ENCODE measurements at places on chromosomes 3 and 15. TPM values are rescaled to one million over a fixed set of nuclear protein-coding genes. Genes with fewer than 3 reads are reported as not detected.

GRCh38 chr15:84761607-84762131 lies 13.3 kb downstream of the ZNF592 start:
- no peak overlapping the region for H3K27ac ChIP-seq
- H3K27me3 ChIP-seq: no peaks in the 10 kb centered on the region
- H3K36me3 ChIP-seq: peaks cover 3% of the 10 kb centered on the region
- H3K4me3 ChIP-seq: no peak overlapping the region
- peaks cover 6% of the 10 kb centered on the region for H3K4me1 ChIP-seq
- no peak for DNase-seq

DNA sequence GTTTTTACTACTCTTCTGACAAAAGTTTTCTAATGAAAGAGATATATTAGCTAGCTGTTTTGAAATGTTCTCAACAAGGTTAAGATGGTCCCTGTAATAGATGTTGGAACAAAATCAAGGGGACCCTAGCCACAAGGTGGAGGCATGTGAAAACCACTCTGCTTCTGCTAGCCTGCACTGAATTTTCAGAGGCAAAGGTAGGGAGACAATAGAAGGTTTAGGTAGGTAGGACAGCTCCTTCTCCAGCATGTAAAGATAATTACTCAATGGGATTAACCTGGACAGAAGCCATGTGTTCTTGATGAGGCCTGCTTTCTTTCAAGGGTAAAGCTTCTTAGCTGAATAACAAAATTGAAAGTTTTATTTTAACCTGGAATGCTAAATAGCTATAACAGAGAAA lies 333.5 kb downstream of the LSAMP start:
- no peaks in the 10 kb centered on the region for H3K4me1 ChIP-seq
- no peak overlapping the region for H3K4me3 ChIP-seq
- DNase-seq: no peak
- H3K36me3 ChIP-seq: no peaks in the 10 kb centered on the region
- H3K27ac ChIP-seq: no peak overlapping the region

CACNA2D3 gene
- not detected for total RNA-seq

ZDHHC23 gene
- 5.8 TPM for total RNA-seq

ISY1 gene
- 47.2 TPM for total RNA-seq

DNA sequence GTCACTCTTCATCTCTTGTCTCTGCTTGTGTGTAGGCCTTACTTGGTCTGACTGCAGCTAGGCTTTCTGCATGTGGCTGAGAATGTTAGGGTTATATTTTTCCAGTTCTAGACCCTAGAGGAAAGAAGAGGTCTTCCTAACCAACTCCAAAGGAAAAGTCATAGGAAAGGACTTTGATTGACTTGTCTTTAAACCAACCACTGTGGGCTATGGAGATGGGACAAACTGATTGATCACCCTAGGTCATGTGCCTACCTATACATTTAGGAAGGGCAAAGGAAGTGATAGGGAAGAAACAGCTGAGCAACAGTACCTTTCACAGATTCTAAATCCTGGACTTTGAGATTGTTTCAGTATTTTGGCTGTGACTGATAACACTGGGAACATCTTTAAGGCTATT lies 16.5 kb upstream of the TBC1D23 start:
- no peak for DNase-seq
- H3K27ac ChIP-seq: no peak overlapping the region
- no peaks in the 10 kb centered on the region for H3K4me1 ChIP-seq
- no peak overlapping the region for H3K4me3 ChIP-seq
- no peaks in the 10 kb centered on the region for H3K27me3 ChIP-seq
- H3K36me3 ChIP-seq: no peaks in the 10 kb centered on the region

DNA sequence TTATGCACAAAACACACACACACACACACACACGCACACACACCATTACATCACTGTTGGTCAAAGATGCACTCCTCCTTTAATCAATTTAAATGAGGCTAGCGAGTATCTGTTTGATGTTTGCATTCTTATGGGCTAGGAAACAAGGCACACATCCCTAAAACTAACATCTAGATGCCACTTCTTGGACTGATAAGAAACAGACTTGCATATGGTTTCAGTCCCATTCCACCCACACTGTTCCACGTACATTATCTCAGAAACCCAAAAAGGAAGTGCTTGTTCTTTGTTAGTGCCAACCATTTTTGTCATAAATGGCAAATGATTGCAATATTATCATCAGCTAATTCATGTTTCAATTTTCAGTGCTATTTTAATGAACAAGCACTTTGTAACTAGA lies 69.5 kb downstream of the CCR1 start:
- no peak overlapping the region for H3K4me3 ChIP-seq
- no peaks in the 10 kb centered on the region for H3K27me3 ChIP-seq
- DNase-seq: no peak
- no peak overlapping the region for H3K27ac ChIP-seq
- H3K36me3 ChIP-seq: peaks cover 11% of the 10 kb centered on the region

- peak overlapping the region; percentile 54 for H3K27ac ChIP-seq
- peak overlapping the region; percentile 43 for H3K4me3 ChIP-seq
- DNase-seq: no peak
- H3K36me3 ChIP-seq: no peaks in the 10 kb centered on the region
- H3K27me3 ChIP-seq: peaks cover 1% of the 10 kb centered on the region
These were observed 80.8 kb downstream of the SMAD3 start for GRCh38 chr15:67146234-67146633.

GRCh38 chr3:180987344-180987743 lies 2.2 kb downstream of the DNAJC19 start:
- H3K4me1 ChIP-seq: peaks cover 7% of the 10 kb centered on the region
- no peaks in the 10 kb centered on the region for H3K36me3 ChIP-seq
- no peaks in the 10 kb centered on the region for H3K27me3 ChIP-seq
- H3K4me3 ChIP-seq: peak overlapping the region; percentile 99
- peak overlapping the region; percentile 82 for H3K27ac ChIP-seq

DNA sequence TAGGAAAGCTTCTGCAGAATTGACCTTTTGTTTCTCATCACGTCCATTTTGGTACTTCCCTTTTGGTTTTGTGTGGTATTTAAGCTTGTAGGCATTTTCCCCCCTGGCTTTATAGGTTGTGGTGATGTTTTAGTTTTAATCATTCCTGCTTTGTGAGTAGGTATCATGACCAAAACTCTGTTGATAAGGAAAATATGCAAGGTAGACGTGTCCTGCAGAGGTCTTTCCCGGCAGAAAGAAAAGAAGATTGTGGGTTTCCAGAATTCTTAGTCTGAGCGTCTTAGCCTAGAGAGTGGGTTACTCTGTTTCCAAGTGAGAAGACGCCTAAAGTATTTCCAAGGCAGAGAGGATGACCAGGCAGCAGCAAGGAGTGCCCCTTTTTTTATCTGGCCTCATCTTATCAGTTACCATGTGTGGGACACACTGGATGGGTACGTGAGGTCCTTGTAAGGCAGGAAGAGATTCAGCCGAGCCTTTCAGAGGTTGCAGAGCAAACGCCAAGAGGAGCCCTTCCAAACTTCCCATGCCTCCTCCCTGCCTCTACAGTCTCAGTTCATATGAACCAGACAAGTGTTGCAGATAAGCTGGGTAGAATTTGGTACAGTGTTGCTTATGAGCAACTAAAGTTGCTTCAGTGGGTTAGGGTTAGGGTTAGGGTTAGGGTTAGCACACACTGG lies 58.8 kb downstream of the ARNT2 start:
- H3K36me3 ChIP-seq: no peaks in the 10 kb centered on the region
- no peak overlapping the region for H3K4me3 ChIP-seq
- no peak for DNase-seq
- no peaks in the 10 kb centered on the region for H3K4me1 ChIP-seq

- no peak for DNase-seq
- H3K27me3 ChIP-seq: peaks cover under 1% of the 10 kb centered on the region
- H3K27ac ChIP-seq: no peak overlapping the region
These were observed 49.9 kb downstream of the CASR start for GRCh38 chr3:122233101-122233952.

ERICH6 gene
- not detected for total RNA-seq

C3orf85 gene
- not detected for total RNA-seq

- no peak for DNase-seq
- H3K36me3 ChIP-seq: no peaks in the 10 kb centered on the region
- no peaks in the 10 kb centered on the region for H3K4me1 ChIP-seq
- H3K27ac ChIP-seq: no peak overlapping the region
- H3K27me3 ChIP-seq: no peaks in the 10 kb centered on the region
These were observed 118.4 kb upstream of the GPR149 start for GRCh38 chr3:154548341-154548740.

DNA sequence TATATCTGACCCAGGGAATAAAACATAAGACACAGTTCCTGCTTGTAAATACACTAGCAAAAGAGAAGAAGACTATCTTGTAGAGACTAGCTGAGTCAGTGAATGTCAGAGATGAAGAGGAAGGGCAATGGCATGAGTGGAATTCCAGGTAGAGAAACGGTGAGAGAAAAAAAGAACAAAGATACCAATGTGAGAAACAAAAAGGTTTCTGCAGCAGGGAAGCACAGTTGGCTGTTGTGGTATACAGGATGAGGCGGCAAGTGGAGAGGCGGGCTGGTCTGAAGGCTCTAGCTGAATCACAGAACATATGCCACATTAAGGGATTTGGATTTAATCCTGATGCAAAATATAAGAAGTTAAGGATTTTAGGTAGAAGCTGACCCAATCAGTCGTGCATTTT lies 17.1 kb upstream of the TASOR start:
- no peak overlapping the region for H3K4me3 ChIP-seq
- DNase-seq: no peak
- peak overlapping the region; percentile 20 for H3K27ac ChIP-seq
- H3K36me3 ChIP-seq: no peaks in the 10 kb centered on the region
- H3K27me3 ChIP-seq: no peaks in the 10 kb centered on the region
- H3K4me1 ChIP-seq: peaks cover 23% of the 10 kb centered on the region

- no peaks in the 10 kb centered on the region for H3K4me1 ChIP-seq
- no peaks in the 10 kb centered on the region for H3K27me3 ChIP-seq
- H3K36me3 ChIP-seq: no peaks in the 10 kb centered on the region
- no peak overlapping the region for H3K4me3 ChIP-seq
- DNase-seq: no peak
These were observed 99.2 kb upstream of the NUDT16 start for GRCh38 chr3:131282379-131282778.

RAD51 gene
- 1.1 TPM for total RNA-seq

- no peaks in the 10 kb centered on the region for H3K4me1 ChIP-seq
- no peaks in the 10 kb centered on the region for H3K27me3 ChIP-seq
These were observed 161.3 kb downstream of the OCA2 start for GRCh38 chr15:27937851-27938250.

CYP8B1 gene
- total RNA-seq: not detected

GRCh38 chr15:22228101-22228762 lies 147.9 kb downstream of the OR4M2 start:
- no peaks in the 10 kb centered on the region for H3K36me3 ChIP-seq
- H3K27ac ChIP-seq: no peak overlapping the region
- peaks cover 29% of the 10 kb centered on the region for H3K27me3 ChIP-seq
- peaks cover 10% of the 10 kb centered on the region for H3K4me1 ChIP-seq

- H3K27ac ChIP-seq: no peak overlapping the region
- H3K4me3 ChIP-seq: no peak overlapping the region
- no peaks in the 10 kb centered on the region for H3K27me3 ChIP-seq
- no peak for DNase-seq
- H3K36me3 ChIP-seq: peaks cover 11% of the 10 kb centered on the region
- H3K4me1 ChIP-seq: no peaks in the 10 kb centered on the region
These were observed 84.7 kb upstream of the PTX3 start for GRCh38 chr3:157351981-157352380.

- H3K27ac ChIP-seq: no peak overlapping the region
- peaks cover 69% of the 10 kb centered on the region for H3K27me3 ChIP-seq
- H3K4me1 ChIP-seq: peaks cover 21% of the 10 kb centered on the region
- DNase-seq: no peak
- no peak overlapping the region for H3K4me3 ChIP-seq
These were observed 6.8 kb downstream of the SKOR1 start for GRCh38 chr15:67832031-67832551.

DNA sequence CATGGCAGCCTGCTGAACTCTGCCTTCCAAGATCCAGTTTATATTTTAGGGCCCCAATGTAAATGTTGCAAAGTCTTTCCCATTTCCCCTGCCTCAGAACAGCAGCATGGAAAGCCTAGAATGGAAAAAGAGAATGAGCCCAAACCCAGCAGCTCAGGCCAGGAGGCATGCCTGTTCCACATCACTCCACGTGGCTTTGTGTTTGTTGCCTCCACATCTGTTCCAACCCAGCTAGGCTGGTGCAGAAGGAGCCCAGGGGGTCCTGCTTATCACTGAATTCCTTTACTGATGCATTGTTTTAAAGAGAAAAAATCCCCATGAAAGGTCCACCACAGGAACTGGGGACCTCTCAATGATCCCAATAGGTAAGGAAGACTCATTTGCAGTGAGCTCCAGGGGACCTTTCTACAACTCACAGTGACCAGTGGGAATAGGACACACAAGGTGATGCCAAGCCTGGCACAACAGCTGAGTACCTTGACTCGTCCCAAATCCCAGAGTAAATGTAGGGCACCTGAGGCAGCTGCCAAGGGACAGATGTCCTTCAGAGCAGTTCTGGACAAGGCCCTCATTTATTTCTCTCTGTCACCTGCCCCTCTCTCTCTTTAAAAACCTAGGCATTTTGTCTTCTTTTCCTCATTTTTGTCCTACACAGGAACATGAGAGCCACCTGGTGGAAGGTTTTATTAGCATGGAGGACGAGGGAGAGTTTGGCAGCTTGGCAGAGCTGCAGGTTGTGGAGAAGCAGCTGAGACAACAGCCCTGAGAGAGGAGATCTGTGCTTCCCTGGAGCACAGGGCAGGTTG lies 41.7 kb upstream of the ADAMTS17 start:
- no peaks in the 10 kb centered on the region for H3K36me3 ChIP-seq
- no peaks in the 10 kb centered on the region for H3K4me1 ChIP-seq
- H3K27ac ChIP-seq: no peak overlapping the region
- H3K27me3 ChIP-seq: peaks cover 17% of the 10 kb centered on the region
- DNase-seq: peak; percentile 19
- H3K4me3 ChIP-seq: no peak overlapping the region

GRCh38 chr3:50607271-50608091 lies 4.1 kb downstream of the CISH start:
- no peaks in the 10 kb centered on the region for H3K27me3 ChIP-seq
- H3K27ac ChIP-seq: peak overlapping the region; percentile 94
- DNase-seq: no peak
- H3K4me3 ChIP-seq: peak overlapping the region; percentile 94
- H3K4me1 ChIP-seq: peaks cover 57% of the 10 kb centered on the region

DNA sequence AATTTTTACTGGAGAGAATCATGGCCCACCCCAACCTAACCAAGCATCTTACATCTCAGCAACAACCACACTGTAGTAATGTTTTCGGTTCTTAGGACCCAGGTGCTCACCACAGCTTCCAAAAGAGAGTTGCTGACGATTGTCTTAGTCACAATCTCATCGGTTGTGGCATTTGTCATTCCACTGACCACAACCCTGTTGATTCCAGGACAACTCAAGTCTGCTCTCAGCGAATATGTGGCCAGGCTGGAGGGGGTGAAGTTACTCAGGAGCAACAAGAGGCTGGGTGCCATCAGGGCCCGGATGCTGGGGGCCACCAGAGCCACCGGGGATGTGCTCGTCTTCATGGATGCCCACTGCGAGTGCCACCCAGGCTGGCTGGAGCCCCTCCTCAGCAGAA lies 25.9 kb downstream of the GALNT15 start:
- peaks cover 6% of the 10 kb centered on the region for H3K27me3 ChIP-seq
- H3K36me3 ChIP-seq: no peaks in the 10 kb centered on the region
- no peak overlapping the region for H3K27ac ChIP-seq
- H3K4me3 ChIP-seq: no peak overlapping the region
- no peak for DNase-seq

STRA6 gene
- not detected for total RNA-seq

- H3K4me1 ChIP-seq: peaks cover 3% of the 10 kb centered on the region
- H3K4me3 ChIP-seq: no peak overlapping the region
- no peaks in the 10 kb centered on the region for H3K27me3 ChIP-seq
- H3K27ac ChIP-seq: no peak overlapping the region
These were observed 60.2 kb downstream of the FILIP1L start for GRCh38 chr3:100053951-100054620.

CNTN4 gene
- total RNA-seq: not detected

- no peak for DNase-seq
- H3K27ac ChIP-seq: peak overlapping the region; percentile 64
- no peaks in the 10 kb centered on the region for H3K27me3 ChIP-seq
- H3K4me1 ChIP-seq: peaks cover 34% of the 10 kb centered on the region
These were observed 42.9 kb downstream of the PXYLP1 start for GRCh38 chr3:141274411-141275031.
